Stimulated activated CD4-positive, alpha-beta T cell treated with anti-CD3 and anti-CD28 coated beads, Interleukin-1b, Interleukin-23, amount 100 ng/mL, for 24 hours (primary cell): ENCODE measurements at places on chromosomes 5 and 9.

- no peak for DNase-seq
These were observed 48.4 kb downstream of the GSN start for GRCh38 chr9:121316378-121316777.

GRCh38 chr5:107502676-107503060 is 168.1 kb downstream of the EFNA5 start:
- no peak for DNase-seq

DNA sequence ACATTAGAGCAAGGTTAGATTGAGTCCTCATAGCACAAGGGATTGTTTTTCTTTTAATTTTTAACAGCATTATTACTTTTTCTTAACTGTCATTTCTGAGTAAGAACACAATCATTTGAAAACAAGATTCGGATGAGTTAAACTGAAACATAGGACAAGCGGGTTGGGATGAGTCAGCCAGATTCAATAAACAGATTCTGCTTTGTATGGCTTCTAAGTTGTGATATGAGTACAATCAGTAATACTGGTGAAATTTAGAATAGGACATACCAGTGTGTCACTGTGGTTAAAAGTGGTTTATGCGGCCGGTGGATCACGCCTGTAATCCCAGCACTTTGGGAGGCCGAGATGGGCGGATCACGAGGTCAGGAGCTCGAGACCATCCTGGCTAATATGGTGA is 364.3 kb upstream of the CDH10 start:
- DNase-seq = no peak

GRCh38 chr5:171155621-171156020 is 153.4 kb upstream of the TLX3 start:
- no peak for DNase-seq

DNA sequence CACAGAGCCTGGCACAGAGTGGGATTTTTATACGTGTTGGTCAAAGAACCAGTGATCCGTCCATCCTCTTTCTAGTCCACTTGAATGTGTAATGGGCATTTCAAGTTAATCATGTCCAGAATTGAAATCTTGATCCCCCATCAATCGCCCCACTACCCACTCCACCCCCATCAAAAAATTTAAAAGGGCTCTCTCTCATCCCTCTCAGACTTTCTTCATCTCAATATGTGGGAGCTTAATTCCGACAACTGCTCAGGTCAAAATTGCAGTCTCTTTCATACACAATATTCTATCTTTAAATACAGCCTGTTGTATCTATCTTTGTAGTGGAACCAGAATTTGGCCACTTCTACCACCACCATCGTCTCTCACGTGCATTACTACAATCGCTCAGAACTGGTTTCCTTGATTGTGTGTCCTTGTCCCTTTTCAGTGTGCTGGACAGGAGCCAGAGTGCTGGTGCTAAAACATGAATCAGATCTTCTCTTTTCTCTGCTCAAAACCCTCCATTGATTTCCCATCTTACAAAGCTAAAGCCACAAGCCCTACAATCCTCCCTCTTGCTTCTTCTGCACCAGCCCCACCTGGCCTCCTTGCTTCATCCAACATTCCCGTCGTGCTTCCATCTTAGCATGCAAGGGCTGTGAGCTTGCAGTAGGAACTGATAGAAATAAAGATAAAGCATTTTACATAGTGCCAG is 786 bp upstream of the KIF3A start:
- no peak for DNase-seq

GRCh38 chr9:137410891-137411249 is 12.1 kb downstream of the EXD3 start:
- no peak for DNase-seq

- no peak for DNase-seq
These were observed 2.8 kb upstream of the NOL6 start for GRCh38 chr9:33476503-33476902.

GRCh38 chr5:121485281-121485680 is 366.4 kb upstream of the FTMT start:
- no peak for DNase-seq

DNA sequence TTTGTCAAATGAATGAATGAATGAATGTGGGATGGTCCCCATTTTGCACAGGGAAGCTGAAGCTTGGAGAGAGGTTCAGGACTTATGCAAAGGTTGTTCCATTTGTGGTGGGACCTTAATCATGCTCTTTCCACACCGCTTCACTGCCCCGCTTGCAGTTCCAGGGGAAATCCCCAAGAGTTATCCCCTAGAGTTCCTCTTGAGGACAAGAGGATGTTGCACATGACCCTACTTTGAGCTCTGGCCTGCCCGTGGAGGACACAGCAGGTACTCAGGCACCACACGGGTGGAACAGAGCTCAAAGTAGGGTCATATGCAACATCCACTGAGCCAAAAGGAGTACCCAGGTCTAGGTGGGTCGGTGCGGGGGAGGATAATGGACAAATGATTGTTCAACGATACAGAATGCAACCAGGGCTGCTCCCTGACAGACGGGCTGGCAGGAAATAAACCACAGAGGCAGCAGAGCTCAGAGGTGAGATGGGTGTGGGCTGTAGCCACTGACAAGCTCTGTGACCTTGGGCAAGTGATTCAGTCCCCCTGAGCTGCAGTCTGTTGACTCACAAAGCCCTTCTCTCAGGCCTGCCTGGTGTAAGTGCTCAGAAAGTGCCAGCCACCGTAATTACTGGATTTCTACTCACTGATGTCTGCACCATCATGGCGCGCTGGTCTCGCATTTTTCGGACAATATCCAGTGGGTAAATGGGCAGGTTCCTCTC is 60.3 kb upstream of the EPB41L4B start:
- DNase-seq = no peak

DNA sequence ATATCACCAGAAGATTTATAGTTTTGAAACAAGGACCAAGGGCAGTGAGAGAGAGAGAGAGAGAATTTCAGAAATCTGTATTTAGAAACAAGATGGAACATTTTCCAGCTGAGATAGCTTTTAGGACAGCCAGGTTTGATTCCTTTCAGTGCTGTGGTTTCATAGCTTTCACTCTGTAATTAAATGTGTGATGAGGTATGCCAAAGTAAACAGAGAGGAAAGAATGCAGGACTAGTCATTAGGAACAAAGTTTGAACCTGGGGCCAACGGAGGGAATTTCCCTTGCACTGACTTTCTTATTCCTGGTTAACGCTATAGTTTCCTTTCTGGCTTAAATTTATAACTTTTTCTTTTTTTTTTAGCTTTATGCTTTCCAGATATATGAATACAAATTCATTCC is 10.0 kb upstream of the CCL28 start:
- no peak for DNase-seq

DNA sequence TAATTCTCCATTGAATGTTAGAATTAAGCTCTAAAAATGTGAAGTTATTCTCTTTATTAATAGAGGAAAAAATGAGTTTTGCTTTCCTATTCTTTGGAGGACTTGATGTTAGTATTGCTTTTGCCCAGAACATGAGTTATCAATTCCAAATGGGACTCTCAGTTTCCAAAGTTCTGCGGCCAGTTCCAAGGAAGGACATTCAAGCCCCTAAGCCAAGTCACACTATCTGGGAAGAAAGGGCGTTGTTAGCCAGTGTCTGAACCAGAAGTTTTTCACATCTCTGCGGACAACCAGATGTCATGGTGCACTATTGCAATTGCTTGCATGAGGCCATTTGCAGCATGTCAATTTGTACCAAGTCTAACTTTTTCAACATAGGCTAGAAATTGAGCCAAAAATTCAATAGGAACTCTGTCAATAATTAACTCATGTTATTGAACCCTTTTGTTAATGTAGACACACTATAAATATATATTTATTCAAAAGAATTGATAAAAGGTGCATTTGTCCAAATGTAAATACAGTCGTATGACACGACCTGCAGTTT is 183.3 kb upstream of the PIK3R1 start:
- no peak for DNase-seq

GRCh38 chr5:52269859-52270258 is 517.9 kb upstream of the ITGA1 start:
- DNase-seq = no peak

- DNase-seq = no peak
These were observed 144.5 kb downstream of the AOPEP start for GRCh38 chr9:94870793-94871558.
